Memory B cell (primary cell): ENCODE measurements at places on chromosomes 3 and 15.

DNA sequence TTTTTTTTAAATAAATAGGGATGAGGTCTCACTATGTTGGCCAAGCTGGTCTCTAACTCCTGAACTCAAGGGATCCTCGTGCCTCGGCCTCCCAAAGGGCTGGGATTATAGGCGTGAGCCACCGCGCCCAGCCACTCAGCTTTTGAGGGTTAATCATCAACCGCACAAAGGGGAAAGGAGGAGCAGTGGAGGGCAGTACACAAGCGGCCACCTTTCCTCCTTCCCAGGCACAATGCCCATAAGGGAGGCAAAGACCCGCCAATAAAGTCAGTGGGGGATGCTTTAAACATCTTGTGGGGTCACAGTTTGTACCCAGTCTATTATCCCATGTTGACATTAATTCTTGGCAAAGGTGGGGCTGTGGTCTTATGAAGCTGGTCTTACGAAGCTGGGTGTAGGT, 32.4 kb downstream of the EHD4 start:
- no peak for DNase-seq

DNA sequence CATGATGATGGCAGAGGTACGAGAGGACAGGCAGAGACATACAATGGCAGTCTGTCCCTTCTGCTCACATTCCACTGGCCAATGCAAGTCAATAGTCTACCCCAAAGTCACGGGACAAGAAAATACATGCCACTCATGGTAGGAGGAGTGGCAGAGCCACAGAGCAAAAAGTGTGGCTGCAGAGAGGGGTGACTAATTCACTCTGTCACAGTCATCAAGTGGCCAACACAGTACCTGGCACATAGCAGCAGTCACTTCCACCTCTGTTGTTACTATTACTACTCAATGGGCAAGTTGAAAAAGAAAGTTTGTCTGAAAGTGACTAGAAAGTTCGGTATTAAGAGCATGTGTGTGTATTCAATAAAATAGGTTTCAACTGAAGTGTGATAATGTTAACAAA, 91.4 kb downstream of the SMAD3 start:
- no peak for DNase-seq

DNA sequence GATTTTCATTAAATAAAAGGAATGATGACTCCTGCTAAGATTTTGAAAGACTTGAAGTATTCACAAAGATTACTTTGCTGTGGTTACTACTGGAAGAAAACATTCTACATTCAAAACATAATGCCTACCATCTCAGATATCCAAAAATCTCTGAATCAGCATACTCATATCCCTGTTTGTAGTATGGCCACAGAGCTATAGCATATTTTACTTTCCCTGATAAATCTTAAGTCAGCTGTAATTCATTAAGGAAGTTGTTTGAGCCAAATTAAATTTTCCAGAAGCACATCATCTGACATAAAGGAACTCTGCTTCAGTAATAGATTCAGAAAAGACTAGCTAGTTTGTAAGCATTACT, 942.0 kb downstream of the ROBO1 start:
- DNase-seq = no peak

GRCh38 chr15:48040166-48040817, 80.5 kb upstream of the SLC24A5 start:
- no peak for DNase-seq

GRCh38 chr3:147843331-147843730, 434.2 kb downstream of the ZIC1 start:
- no peak for DNase-seq

DNA sequence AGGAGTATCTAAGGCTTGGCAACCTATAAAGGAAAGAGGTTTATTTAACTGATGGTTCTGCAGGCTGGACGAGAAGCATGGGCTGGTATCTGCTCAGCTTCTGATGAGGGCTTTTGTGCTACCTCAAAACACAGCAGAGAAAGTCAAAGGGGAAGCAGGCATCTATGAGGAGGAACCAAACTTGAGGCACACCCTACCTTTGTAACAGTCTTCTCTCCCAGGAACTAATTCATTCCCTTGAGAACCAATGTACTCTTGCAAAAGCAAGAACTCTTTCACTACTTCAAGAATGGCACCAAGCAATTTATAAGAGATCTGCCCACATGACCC, 109.0 kb downstream of the CGGBP1 start:
- DNase-seq = no peak

DNA sequence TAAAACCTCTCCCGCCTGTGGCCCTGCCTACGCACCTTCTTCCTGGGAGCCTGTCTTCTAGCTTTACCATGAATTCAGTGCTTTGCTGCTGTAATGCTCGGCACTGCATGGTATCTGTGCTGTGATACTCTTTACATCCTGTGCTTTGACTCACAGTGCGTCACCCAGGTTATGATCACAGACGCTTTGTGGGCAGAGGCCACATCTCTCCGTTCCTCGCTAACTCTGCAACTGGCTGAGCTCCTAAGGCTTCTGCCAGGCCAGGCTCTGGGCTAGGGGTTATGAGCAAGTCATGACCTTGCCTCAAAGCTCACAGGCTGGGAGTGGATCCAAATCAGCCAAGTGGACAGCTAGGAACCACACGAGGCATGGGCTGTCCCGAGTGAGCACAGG, 23.2 kb downstream of the SPTBN5 start:
- DNase-seq = no peak

DNA sequence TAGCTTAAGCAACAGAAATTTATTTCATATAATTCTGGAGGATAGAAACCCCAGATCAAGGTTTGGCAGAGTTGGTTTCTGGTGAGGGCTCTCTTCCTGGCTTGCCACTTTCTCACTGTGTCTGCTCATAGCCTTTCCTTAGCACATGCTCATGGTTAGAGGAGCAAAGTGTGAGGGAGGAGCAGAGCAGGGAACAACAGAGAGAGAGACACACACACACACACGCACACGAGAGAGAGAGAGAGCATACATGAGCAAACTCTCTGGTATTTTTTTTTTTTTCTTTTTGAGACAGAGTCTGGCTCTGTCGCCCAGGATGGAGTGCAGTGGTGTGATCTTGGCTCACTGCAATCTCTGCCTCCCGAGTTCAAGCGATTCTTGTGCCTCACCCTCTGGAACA, 36.8 kb upstream of the ZDHHC23 start:
- DNase-seq = no peak

- no peak for DNase-seq
Measured at GRCh38 chr3:194908972-194909371, 223.3 kb downstream of the FAM43A start.

DNA sequence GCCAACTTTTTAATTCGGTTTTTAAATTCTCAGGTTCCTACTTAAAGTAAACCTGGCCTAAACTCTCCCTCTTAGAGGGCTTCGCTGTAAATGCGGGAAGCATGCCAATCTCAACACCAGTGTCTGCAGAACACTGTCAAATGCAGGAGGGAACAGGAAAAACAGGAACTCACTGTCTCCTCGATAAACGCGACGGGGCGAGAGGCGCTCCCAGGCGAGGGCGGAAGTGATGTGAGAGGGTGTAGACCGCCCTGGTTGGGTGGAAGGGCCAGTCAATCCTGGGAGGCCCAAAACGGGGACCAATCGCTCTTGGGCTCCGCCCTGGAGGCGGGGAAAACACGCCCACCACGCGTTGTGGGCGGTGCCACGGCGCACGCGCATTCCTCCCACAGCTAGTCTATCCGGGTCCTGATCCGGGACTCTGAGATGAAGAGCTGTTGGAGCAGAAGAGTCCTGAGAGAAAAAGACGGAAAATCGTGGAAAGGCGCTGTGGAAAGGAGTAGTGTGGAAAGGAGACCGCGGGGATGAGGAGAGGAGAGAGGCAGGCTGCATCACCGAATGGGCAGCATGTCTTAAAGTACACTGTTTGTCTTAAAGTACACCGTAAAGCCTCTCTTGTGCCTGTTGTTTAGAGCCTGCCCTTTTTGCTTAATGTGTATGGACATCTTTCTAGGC, 27.1 kb downstream of the SLC28A2 start:
- DNase-seq = peak; percentile 98

- DNase-seq = no peak
Measured at GRCh38 chr3:52535411-52536111, 844 bp upstream of the UQCC5 start.

- DNase-seq = no peak
Measured at GRCh38 chr3:151976211-151977050, 103.0 kb downstream of the SUCNR1 start.

DNA sequence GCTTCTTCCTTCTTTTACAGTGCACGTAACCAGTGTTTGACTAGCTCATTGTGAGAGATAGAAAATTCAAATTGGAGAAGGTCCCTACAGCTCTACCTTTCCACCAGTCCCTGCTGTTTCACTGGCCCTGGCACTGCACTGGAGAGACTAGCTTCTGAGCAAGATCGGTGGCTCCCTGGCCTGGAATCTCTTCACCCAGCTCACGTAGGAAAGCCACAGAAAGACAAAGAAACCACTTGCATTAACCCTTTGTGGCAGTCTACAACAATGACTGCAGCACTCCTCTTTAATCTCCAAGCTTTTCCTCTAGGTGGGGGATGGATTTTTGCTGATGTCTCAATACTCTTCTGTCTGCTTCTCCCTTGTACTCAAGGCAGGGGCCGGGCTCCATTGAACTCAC, 155.9 kb downstream of the PEX5L start:
- no peak for DNase-seq

GRCh38 chr15:58690703-58691102, 58.8 kb downstream of the ADAM10 start:
- peak; percentile 30 for DNase-seq

DNA sequence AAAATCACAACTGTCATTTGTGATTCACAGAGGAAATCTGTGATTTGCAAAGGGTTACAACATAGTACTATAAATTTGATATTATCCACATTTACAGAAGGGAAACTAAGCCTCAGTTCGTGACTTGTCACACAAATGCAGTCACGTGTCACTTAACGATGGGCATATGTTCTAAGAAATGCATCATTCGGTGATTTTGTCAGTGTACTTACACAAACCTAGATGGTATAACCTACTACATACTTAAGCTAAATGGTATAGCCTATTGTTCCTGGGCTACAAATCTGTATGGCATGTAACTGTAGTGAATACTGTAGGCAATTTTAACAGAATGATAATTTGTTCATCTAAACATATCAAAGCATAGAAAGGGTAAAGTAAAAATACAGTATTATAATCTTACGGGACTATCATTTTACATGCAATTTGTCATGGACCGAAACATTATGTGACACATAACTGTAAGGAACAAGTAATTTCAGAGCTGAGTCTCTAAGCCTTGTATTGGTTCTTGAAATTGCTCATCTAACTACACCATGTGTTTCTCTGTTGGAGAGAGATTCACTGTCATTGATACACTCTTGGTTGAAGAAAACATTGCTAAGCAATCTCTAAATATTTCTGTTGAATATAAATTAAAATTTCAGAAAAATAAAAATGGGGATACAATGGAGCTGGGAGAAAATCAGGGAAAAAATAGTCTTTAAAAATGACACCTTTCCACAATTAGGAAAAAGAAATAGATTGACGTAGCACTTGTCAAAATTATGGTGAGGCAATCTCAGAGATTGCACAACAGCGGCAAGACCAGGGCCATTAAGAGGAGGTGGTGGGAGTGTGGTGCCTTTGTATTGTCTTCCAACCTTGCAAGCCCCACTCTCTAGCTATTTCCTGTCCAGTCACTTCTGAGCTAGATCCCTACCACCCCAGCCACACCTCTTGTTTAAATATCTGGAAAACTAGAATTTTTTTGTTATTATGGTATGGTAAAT, 645.8 kb upstream of the TBL1XR1 start:
- DNase-seq = no peak

DNA sequence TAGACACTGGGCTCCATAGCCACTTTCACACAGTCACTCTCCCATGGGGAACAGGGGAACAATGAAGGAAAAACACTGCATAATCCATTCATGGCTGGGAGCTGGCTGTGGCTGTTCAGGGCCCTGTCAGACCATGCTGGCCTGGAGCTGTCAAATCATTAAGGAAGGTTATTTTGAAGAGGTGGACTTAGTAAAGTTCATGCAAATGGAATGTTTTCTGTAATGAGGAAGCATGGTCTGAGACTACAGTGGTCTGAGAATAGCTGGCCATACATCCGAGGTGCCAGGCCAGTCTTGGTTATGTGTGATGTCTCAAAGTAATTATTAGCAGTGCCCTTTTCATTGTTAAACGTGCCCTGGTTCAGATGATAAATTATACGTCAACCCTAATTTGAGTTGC, 117.1 kb upstream of the MRPS22 start:
- no peak for DNase-seq

GRCh38 chr3:149016669-149017541, 25.6 kb downstream of the GYG1 start:
- no peak for DNase-seq

GRCh38 chr3:173993299-173993698, 595.8 kb downstream of the NLGN1 start:
- DNase-seq = no peak

- no peak for DNase-seq
Measured at GRCh38 chr15:88657326-88658069, 18.7 kb downstream of the ISG20 start.

DNA sequence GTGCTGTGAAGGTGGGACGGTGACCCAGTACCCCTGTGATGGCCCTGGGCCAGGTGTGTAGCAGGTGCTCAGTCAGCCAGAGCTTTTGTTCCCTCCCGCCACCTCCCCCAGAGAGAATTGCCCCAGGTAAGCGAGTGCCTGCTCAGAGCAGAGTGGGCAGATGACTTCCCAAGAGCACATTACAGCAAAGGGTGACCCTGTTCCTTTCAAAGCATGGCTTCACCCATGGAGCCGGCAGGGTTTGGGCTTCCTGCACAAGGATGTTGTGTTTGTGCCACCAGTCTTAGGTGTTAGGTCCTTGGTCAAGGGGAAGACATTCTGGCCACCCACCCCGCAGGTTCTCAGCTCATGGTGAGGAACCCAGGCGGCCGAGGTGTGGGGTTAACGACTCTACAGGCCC, 30.7 kb downstream of the SLC6A6 start:
- DNase-seq = no peak

- DNase-seq = no peak
Measured at GRCh38 chr3:193640728-193641439, 47.9 kb downstream of the OPA1 start.

DNA sequence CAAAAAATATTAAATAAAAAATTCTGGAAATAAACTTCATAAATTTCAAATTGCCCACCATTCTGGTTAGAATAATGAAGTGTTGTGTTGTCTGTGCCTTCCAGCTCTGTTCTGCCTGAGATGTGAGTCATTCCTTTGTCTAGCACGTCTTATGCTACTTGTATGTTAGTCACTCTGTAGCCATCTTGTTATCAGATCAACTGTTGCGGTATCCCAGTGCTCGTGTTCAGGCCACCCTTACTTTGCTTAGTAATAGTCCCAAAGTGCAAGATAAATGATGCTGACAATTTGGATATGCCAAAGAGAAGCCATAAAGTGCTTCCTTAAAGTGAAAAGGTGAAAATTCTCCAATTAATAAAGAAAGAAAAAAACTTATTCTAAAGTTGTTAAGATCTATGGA, 527.5 kb downstream of the NAALADL2 start:
- no peak for DNase-seq
